Activated naive CD4-positive, alpha-beta T cell treated with anti-CD3 and anti-CD28 coated beads, Interleukin-2, amount 50 U/mL, for 72 hours (primary cell): ENCODE measurements at places on chromosomes 6 and 20.

GRCh38 chr6:142013287-142013686 lies 119.4 kb upstream of the GJE1 start:
- DNase-seq: no peak

DNA sequence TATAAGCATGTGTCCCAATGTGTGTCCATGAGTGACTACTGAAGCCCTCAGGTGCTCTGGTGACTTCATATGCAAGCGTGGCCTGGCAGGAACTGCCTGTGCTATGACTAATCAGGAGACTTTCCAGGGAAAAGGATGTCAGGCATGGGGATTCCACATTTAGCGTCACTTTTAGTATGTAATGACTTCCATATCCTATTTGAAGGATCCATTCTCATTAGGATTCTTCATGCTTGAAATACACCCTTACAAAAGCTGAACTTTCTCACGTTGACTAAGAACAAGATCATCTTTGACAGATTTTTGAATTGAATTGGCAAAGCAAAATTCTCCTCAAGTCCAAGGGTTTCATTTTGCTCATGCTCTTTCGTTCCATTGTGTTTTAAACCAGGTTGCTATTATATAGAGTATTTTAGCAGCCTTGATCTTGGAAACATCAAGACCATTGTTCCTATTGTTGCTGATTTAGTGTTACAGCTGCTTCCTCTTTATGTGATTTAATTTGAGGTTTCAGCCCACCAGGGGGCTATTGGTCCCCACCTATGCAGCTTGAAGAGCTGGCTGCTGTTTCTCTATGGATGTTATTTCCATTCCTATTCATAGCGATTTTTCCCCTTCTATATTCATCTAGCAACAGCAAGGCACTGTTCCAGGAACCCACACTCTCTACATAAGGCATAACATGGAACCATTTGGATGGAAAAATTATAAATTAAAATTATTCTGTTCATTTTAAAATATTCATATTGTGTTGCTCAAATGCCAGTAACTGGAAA lies 418.6 kb downstream of the CDKAL1 start:
- DNase-seq: no peak

DNA sequence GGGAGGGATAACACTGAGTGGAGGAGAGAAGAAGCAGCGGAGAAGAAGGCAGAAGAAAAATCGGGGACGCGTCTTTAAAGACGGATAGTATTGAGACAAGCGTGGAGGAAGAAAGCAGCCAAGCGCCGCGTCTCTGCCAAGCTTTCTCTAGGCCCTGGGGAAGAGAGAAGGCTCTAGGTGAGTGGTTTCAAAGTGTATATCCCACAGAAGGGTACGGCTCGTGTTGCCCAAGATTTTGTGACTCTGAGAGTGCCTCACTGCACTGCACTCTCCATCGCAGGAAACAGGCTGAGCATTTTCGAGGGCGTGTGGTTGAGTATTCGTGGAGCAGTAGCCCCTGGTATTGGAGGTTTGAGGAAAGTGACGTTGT lies 185.4 kb downstream of the TRIM27 start:
- DNase-seq: no peak

DNA sequence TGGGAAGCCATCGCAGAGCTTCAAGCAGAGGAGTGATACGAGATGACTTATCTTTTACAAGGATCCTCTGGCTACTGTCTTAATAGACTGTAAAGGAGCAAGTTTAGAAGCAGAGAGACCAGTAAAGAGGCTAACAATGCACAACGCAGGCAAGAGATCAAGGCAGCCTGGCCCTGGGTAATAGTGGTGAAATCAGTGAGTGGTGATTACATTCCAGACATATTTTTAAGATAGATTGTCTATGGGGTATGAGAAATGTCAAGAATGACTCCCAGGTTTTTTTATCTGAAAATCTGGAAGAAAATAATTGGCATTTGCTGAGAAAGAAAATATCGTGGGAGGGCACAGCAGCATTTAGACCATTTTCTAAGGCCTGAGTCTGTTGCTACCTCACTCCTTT lies 213.6 kb upstream of the HTR1E start:
- no peak for DNase-seq
